Coronary artery (tissue), 2 donors: ENCODE measurements at places on chromosomes 6 and 20.

GRCh38 chr6:134774201-134774638 is 175.7 kb downstream of the ALDH8A1 start:
- no peak for DNase-seq

DNA sequence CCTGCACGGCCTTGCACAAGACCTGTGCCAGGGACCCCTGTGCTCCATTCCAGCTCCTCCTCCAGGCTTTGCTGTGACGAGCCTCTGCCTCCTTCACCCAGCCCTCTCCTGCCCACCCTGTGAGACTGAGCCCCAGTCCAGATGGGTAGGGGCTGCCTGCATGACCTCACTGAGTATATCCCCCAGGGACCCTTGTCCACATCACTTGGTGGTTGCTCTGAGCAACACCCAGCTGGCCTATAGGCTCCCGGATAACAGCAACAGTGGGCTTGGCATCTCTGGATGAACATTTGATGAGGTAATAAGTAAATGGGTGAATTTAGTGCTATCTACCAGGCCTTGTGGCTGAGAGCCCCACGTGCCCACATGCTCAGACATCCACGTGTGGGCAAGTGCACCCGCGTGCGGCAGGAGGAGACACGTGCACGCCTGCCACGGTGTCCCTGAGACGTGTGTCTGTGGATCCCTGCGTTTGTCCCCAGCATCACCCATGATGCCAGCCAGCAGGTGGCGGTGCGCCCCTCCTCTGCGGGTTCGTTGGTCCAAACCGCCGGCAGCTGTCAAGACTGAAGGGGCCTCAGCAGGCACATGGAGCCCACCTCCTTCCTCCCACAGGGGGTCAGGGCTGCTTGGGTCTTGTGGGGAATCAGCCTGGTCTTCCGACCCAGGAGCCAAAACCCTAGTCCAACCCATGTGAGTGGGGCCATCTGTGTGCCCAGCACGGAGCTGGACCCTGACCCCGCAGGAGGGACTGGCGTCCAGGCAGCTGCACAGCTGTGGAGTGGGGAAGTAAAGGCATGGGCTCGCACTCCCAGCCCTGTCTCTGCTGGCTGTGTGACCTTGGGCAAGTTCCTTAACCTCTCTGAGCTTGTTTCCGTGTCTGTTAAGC is 45.9 kb downstream of the FGD2 start:
- peak; percentile 90 for DNase-seq

- no peak for DNase-seq
These were observed 45.1 kb upstream of the TAGAP start for GRCh38 chr6:159089909-159090308.

DNA sequence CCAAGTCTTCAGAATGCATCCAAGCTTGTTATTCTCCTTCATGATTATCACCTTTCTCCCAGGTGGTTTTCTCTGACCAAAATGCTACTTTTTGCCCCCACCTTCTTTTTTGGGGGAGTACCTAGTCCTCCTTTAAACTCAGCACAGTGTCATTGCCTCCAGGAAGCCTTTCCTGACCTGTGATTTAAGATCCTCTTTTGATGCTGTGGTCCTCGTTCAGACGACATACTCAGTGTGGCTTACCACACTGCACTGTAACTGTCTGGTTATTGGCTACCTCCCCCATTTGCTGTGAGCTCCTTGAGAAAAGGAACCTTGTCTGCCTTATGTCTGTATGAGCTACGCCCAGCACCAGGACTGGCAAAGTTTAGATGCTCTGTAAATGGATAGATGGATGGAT is 14.6 kb downstream of the SAYSD1 start:
- no peak for DNase-seq

DNA sequence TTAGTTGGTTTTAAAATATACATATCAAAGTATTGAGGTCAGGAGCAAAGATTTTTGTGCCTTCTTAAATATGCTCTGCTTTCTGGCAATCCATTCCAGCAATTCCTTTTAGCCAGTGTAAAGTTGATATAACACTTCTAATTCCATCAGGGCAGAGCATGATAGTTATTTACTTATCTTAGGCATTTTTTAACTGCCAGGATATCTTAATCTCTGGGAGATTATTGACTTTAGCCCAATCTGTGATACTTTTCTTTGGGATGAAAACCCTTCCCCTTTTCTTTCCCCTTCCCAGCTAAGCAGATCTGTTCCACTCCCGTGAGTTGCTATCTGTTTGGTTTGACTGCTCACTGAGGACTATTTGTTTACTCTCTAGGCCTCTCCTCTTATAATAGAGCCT is 168.7 kb upstream of the RSPO3 start:
- DNase-seq = no peak

DNA sequence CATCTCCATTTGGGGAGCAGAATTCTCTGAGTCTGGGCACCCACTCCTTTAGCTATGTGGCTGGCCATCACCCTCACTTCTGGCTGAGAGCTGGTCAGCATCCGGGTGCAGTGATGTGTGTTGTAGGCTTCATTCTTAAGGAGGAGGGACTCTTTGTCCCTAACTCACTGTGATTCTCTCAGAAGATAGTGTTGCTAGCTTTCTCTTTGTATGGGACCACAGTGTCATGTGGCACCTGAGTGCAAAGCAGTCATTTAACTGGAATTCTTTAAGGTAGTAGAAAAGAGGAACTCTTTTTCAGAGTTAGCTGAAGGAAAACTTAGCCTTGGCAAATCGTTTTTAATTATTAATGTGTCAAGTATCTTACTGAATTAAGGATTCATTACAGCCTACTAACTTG is 165.9 kb downstream of the JARID2 start:
- DNase-seq = no peak
